Aorta (tissue), 5 donors: ENCODE measurements at places on chromosomes 2 and 18. TPM values are rescaled to one million over a fixed set of nuclear protein-coding genes. Genes with fewer than 3 reads are reported as not detected.

Gene CTLA4
- 0.30 TPM for total RNA-seq

Gene MBP
- 62.7 TPM for total RNA-seq

Gene INHA
- total RNA-seq, result 0.51 TPM

DNA sequence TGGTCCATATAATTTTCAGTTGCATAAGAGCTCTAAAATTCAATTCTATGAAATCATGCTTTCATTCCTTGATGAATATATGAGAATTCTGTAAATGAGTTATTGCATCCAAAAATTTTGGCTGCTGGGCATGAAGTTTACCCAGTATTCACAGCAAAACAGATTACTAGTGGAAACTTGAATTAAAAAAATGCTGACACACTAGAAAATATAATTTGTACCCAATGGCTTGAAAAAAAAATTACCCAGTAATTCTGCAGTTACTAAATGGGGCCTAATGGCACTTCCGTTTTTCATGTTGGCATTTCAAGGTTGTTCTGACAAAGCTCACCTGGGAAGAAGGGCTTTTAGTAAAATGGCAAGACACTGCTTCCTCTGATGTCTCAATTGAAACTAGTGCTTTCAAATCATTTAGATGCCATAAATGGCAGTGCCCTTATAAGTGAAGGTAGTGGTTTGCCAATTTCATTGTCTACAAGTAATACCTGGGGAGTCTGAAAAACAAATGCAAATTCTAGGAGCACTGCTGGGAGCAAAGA lies 343.6 kb downstream of the TDRD15 start:
- DNase-seq, result no peak

DNA sequence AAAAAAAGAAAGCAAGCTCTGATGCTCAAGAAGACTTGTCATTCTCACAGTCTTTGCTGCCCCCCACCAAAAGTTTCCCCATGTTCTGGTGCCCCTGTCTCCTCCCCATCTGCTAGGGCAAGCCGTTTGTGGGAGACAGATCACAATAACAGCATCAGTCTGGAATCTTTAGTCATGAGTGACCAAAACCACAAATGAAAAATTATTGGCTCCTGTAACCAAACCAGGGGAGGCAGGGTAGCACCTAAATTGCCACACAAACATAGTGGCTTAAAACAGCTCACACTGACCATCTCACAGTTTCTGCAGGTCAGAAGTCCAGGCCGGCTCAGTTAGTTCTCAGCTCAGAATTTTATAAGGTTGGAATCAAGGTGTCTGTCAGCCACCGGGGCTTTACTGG lies 9.1 kb upstream of the B3GNT7 start:
- no peak for DNase-seq

DNA sequence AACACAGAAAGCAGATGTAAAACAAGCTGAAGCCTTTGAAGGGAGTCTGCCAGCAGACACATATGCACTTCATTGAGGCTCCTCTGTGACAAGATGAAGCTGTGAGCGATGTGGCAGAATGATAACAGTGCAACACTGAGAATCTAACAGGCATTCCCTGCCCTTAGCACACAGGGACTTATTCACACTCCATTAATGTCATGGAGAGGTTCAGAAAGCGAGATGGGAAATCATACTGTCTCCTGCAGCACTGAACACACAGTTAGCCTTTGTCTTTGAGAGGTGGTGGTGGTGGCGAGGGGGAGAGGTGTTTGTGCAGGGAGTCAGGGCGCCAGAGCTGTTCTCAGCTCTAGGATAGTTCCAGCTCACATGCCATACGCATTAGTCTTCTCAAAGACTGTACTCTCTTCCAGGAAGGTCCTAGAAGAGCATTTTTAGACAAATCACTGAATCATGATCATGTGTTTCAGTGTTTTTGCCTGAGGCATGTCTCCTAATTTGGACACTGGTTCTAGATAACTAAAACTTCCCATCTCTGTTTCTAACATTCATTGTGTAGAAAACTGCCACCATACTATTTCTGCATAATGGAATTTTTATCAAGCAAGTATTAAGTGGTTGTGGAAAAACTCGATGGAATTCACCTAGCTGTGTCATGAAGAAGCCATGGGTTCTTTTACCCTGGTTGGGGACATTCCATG lies 93.5 kb upstream of the ITGB6 start:
- no peak for DNase-seq

DNA sequence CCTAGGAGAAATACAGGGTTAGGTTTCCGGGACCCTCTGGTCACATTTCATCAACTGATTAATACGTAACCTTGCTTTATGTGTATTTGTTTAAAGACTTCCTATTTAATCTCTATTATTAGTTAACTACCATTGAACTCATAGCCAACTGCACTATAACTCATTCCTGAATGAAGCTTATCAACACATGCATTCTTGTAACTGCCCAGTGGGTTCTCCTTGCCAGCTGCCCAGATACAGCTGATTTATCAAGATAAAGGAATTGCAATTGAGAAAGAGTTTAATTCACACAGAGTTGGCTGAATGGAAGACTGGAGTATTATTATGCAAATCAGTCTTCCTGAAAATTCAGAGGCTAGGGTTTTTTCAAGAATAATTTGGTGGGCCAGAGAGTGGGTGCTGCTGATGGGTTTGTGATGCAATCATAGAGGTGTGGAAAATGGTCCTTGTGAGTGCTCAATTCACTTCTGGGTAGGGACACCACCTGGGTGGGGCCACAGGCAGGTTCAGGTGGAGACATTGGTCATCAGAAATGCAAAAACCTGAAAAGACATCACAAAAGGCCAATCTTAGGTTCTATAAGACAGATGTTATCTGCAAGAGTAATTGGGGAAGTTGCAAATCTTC lies 21.1 kb upstream of the NOSTRIN start:
- DNase-seq, result no peak
